Lower lobe of right lung (tissue), 2 donors: ENCODE measurements at places on chromosomes 2 and 18. TPM values are rescaled to one million over a fixed set of nuclear protein-coding genes. Genes with fewer than 3 reads are reported as not detected.

The GAL3ST2 gene
- total RNA-seq = not detected

The AP1S3 gene
- total RNA-seq = 6.4 TPM

The VWA3B gene
- total RNA-seq = 7.9 TPM

The ZSCAN30 gene
- total RNA-seq = 18.8 TPM

The HOXD11 gene
- total RNA-seq = not detected

The ADAM23 gene
- 2.5 TPM for total RNA-seq

The DLGAP1 gene
- total RNA-seq = 3.8 TPM

The PLB1 gene
- 5.5 TPM for total RNA-seq

The NPPC gene
- total RNA-seq = not detected
